ENCODE measurements at places on chromosomes 5 and 9.

DNA sequence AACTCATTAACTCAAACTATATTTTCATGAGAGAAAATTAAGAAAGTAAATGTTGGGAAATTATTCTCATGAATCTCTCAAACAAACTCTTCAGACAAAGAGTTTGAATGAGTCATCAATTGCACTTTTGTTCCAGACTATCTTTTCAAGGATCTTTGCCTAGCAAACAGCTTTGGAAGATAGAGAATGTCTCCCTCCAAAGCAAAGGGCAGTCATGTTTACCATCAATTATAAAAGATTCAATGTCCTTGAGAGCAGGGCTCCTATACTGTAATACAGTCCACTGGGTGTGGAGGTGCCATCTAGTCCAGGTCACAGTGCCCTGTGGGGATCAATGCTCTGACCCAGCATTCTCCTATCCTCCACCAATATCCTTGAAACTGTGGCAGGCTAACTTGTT is 1429.3 kb downstream of the EFNA5 start:
- no peak for DNase-seq

DNA sequence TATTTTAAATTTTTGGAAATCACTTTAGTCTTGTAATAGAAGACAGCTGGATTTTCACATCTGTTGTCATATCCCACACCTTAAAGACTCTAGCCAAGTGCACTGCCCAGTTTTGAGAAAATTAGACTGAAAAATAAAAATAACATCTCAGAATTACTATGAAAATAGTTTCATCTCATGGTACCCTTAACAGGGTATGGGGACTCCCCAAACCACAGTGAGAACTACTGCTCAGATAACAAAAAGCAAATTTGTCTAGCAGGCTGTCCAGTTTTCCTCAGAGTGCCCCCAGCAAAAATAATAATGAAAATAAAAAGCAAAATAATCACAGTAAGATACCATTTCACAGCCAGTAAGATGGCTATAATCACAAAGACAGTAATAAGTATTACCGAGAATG is 6.5 kb downstream of the UBQLN1 start:
- no peak for DNase-seq

- no peak for DNase-seq
These were observed 34.7 kb upstream of the MIER3 start for GRCh38 chr5:56986626-56986947.

DNA sequence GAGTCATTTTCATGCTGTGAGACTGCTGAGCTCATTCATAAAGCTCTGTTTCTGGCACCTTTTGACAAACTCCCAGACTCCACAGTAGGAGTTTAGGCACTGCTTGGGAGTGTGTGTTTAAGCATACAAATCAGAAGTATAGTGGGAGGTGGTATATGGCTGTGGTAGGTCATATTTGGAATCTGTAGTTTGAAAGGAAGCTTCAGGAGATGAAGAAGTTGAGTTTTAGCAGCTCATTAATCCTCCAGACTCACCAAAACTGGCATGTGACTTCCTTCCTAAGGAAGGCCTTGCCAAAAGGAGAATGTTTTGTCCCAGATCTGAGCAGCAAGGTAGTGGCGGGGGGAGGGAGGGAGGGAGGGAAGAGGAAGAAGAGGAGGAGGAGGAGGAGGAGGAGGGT is 52.8 kb downstream of the SAXO1 start:
- no peak for DNase-seq

DNA sequence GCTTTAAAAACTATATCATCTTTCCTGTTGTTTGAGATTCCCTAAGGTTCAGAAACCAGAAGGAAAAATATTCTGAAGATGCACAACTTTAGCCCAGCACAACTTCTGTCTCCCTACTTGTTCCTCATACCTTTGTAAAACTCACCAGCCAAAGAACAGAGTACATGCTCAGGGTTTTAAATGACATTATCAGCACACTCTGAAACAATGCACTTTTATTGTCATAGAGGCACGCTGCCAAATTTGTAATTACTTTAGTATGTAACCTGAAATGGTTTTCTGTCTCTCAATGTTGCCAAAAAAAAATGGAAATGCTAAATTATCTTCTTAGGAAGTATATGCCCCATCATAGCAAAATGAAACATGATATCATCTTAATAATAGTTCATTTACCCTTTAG is 383.6 kb upstream of the CDH6 start:
- peak; percentile 6 for DNase-seq

GRCh38 chr9:130023144-130023787 is 19.7 kb downstream of the FNBP1 start:
- no peak for DNase-seq

GRCh38 chr5:43309637-43310036 is 3.6 kb downstream of the HMGCS1 start:
- no peak for DNase-seq

DNA sequence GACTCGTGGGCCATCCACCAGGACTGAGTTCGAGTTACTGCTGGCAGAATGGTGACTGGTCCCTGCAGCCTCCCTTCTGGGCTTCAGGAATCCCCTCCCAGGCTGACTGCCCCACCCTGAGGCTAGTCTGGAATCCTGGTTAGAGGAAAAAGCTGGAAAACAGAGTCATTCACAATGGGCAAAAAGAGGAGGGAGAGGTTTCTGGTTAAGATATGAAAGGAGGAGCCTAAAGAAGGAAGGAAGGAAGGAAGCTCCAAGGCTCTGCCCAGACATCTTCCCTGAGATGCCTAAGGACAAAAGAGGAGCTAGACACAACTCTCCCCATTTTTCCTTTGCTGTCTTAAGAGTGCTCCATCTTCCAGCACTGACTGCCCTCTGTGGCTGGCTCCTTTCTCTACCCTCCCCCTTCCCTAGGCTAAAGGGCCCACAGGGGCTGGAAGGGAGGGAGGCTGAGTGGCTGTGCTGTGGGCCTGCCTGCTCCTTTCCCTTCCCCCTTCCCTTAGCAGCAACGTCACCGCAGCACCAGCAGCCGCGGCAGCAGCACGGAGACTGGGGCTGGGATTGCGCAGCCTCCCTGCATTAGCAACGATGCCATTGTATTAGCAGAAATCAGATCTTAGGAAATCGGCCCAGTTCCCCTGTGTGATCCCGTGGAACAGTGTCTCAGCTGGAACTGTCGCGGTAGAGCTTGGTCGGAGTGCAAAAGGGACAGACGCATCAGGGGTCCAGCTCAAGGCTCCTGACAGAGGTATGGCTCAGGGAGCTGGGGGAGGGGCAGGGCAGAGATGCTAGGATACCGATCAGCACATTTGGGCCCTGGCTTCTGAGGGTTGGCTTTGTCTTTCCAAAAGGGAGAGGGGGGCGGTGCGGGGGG is 48.7 kb downstream of the RUSC2 start:
- no peak for DNase-seq

GRCh38 chr5:36135988-36136387 is 15.7 kb downstream of the LMBRD2 start:
- DNase-seq: no peak

DNA sequence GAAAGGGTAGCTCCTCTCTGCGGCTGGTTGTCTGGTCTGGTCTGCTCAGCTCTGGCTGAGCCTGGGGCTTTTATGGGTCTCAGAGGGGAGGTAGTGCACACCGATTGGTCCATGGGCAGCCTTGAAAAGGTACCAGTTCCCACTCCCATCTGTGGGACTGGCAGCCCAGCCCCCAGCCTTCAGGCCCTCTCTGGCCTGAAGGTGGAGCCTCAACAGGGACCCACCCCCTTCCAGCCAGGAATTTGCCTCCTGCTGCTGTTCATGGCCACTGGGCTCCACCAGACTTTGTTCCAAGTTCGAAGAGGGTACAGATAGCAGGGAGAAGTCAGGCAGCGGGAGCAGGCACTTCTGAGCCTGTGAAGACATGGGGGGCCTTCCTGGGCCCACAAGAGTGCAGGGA is 165.3 kb upstream of the SLC27A6 start:
- DNase-seq: no peak

All from NCI-H1092 treated with DMSO at 0.1 percent for 48 hours (cell line).